Right atrium auricular region (tissue), 2 donors: ENCODE measurements at places on chromosomes 2 and 18.

DNA sequence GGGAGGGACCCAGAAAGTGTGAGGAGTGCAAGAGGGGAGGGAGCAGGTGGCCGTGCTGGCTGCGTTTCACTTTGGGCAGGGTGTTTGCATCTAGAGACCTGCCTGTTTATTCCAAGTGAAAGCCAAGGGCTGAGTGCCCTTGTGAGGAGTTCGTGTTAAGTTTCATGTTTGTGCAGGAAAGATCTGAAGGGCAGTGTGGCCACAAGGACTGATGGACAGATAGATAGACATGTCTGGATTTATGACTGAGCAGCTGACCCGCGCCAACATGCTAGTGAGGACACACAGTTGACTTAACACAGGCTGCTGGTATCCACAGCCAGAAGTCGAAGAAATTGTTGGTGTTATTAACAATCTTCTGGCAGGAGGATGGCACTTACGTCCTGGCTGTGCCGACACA, 387.6 kb upstream of the TNP1 start:
- DNase-seq, result no peak

DNA sequence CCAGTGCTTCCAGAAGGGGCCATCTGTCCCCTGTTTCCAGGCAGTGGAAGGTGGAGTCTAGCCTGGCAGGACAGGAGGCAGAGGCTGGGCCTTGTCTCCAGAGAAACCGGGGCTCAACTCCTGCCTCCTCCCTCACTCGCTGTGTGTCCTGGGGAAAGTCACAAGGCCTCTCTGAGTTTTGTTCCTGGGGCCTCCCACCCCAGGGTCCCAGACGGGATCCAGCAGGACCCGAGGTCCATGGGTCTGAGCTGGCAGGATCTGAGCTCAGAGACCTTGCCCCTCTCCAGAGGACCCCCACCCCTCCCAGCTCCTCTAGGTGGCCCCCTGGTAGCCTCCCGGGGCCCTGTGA, 72.2 kb upstream of the TAF1B start:
- DNase-seq, result no peak

- DNase-seq, result peak; percentile 84
Observed at GRCh38 chr2:240374085-240374907, 61.2 kb upstream of the GPC1 start.

DNA sequence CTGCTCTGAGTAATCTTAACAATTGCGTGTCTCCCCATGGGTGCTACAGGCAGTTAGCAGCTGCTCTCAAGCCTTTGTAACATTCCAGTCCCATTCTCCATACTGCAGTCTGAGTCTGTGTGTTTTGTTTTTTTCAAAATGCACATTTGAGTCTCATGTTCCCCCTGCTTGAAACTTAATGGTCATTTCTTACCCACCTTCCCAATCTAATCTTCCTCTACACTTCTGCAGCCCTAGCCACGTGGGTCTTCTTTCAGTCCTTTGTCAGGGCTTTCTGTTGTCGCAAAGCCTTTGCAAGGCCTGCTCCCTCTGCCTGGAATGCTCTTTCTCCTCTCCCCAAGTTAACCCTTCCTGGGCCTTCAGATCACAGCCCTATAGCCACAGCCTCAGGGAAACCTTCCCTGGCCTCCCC, 24.5 kb downstream of the ELAC1 start:
- DNase-seq, result no peak

DNA sequence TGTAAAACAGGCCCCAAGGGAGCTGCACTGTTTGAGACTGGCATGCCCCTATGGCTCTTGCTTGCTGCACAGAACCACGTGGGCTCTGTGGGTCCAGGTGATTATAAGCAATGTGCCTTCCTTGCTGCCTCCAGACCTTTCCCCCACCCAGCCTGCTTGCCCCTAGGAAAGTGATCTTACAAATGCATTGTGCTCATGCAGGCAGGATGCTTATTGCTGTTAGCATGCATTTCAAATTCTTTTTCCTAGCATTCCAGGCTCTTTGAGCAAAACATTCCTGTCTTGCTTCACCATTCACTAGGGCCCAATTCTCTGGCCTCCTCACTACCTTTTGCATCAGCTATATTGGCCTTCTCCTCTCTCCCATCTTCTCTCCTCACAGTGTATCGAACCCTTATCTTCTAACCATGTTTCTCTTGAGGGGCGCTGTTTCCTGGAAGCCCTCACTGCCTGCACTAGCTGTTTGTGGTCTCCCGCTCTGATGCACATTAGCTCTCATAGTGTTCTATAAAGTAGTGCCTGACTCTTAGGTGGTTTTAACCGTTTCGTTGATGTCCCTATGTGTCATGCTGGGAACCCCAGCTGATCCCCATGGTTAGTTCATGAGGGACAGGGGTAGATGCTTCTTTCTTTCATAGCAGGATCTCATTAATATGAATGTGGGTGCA, 152.9 kb upstream of the EPAS1 start:
- DNase-seq, result no peak

- DNase-seq, result no peak
Observed at GRCh38 chr2:1887915-1888314, 143.6 kb upstream of the PXDN start.

- DNase-seq, result no peak
Observed at GRCh38 chr2:214679736-214680135, 129.7 kb downstream of the BARD1 start.

GRCh38 chr18:32251466-32251865, 61.6 kb downstream of the MEP1B start:
- DNase-seq, result no peak

DNA sequence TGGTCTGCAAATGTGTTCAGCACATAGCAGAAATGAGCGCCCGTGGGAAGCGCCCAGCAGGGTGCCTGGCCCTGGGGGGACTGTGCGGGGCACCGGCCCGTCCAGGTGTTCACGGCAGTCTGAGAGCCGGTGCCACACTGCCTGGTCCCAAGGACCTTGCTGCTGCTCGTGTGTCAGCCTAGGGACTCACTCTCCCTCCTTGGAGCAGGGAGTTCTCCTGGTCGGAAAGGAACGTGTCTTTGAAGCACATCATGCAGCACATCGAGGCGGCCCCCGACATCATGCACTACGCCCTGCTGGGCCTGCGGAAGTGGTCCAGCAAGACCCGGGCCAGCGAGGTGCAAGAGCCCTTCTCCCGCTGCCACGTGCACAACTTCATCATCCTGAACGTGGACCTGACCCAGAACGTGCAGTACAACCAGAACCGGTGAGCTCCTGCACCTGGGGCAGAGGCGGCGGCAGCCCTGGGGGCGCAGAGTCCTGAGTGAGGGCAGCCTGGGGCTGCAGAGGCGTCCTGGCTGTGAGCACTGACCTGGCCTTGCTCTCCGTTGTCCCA, 36.0 kb downstream of the NTSR2 start:
- no peak for DNase-seq

DNA sequence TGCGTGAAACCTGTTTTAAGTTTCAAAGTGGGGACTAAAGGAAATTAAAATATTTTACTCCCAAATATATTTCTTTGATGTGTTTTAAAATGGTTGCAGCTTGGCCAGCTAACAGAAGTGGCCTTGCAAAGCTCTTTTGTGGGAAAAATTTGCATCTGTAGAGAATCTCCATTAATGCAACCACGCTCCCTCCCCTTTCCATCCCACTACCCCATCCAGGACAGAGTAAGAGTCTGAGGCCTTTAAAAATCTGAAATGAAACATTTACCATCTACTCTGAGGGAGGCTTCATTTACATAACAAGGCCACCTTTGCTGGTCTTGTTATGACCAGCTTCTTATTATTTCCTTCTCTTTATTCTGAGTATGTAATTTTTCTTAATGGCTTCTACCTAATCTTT, 63.5 kb downstream of the STAT4 start:
- no peak for DNase-seq

GRCh38 chr2:220482716-220483115, 855.3 kb downstream of the SLC4A3 start:
- no peak for DNase-seq

GRCh38 chr2:19863303-19864041, 38.3 kb downstream of the TTC32 start:
- DNase-seq, result peak; percentile 82

DNA sequence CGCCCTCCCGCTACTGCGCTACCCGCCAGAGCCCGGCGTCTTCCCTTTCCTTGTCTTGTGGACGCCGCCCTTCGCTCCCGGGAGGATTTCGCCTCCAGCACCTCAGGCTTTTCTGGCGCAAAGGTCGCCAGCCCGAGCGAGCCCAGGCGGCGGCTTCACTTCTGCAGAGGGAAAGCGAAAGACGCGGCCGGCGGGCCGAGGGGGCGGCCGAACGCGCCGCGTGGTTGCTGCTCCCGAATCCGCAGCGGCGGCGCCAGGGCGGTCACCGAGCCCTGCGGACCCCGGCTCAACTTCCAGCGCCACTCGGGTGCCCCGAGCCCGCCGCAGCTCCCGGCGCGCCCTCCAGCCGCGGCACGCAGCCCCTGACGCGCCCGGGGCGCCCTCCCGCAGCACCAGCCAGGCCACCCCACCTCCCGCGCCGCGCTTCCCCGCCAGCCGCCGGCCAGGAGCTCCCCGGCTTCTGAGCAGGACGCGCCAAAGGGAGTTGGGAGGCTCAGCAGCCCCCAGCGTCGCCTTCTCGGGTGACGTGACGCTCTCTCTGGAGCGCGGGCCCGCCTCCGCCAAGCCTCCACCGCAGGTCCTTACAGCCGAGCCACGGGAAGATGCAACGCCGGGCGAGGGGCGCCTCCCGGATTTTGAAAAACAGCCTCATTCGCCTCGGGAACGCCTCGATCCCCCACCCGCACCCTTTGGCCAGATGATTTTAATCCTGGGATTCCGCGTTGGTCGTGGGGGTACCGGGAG, 84.9 kb upstream of the EPB41L3 start:
- DNase-seq, result peak; percentile 66

DNA sequence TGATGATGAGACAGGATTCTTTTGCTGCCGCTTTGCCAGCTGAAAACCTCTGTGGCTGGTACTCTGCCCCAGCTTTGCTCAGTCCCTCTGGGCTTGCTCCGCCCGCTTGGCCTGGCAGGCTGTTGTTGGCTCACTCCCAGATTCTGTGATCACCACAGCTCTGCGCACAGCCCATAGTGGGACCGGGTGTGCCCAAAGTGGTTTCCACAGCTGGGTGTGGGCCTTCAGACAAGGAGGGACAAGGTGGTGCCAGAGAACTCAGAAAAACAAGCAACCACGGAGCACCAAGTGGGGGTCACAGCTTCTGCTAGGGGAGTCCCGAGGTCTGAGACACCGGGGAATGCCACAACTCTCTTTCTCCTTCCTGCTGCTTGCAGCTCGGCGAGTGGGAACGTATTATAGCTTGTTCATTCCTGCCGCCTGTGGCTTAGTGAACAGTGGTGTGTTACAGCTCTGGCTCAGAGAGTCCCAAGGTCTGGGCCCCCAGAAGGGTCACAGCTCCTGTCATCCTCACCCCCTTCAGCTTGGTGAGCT, 9.2 kb upstream of the KYNU start:
- peak; percentile 73 for DNase-seq

- peak; percentile 54 for DNase-seq
Observed at GRCh38 chr18:76457475-76457874, 37.6 kb downstream of the ZNF516 start.

- DNase-seq, result no peak
Observed at GRCh38 chr2:237432484-237433092, 18.6 kb upstream of the COL6A3 start.

GRCh38 chr2:1741851-1742250, 2.5 kb downstream of the PXDN start:
- DNase-seq, result no peak

GRCh38 chr2:168802859-168803725, 655 bp downstream of the NOSTRIN start:
- no peak for DNase-seq

DNA sequence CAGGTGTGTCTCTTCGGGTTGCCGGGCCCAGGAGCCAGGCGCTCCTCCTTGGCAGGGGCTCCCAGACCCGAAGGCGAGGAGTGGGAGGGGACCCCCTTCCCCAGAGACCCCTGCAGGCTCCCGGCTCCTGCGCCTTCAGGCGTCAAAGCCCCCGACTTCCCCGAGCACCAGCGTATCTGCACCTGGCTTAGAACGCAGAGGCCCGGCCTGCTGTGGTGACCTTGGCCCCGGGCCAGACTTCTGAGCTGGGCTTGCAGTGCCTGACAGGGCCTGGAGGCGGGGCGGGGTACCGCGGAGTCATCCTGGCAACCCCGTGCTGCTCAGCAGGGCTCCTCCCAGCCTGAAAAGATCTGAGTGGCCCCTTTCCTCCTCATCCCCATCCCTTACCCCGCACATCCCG, 27.0 kb downstream of the SKA1 start:
- DNase-seq, result no peak

- DNase-seq, result no peak
Observed at GRCh38 chr2:228039752-228040534, 141.5 kb downstream of the SPHKAP start.

DNA sequence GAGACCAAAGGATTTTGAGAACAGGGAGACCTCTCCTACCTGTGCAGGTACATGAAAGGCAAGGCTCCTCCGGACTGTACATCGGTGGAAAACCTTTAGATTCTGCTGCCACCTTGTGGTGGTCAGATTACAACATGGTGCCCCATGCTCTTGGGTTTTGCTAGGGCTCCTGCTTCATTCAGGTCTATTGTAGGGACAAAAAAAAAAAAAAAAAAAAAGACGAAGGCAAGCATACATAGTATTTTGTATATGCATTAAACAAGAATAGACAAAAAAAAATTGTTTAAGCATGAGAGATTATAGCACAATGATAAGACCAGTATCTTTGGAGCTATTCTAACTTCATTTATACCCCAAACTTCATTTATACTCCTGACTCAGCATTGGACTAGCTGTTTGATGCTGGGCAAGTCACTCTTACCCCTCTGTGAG, 27.4 kb upstream of the SPR start:
- no peak for DNase-seq

GRCh38 chr2:148796735-148797512, 78.1 kb upstream of the KIF5C start:
- no peak for DNase-seq

DNA sequence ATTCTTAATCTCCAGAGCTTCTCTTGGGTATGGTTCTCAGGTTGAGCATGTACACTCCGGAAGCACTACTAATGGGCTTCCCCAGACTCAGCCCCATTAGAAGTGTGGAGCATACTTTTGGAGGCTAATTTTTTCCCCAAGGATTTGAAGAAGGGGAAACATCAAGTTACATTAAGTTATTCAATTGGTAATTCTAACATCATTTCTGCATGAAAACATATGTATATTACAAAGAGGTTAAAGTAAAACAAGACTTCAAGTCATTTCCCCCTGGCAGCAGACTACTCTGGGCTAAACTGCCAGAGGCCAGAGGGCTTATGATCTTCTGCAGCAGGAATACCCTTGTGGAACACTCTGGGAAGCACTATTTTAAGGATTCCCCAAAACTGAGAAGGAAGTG, 227.7 kb upstream of the STK17B start:
- no peak for DNase-seq

DNA sequence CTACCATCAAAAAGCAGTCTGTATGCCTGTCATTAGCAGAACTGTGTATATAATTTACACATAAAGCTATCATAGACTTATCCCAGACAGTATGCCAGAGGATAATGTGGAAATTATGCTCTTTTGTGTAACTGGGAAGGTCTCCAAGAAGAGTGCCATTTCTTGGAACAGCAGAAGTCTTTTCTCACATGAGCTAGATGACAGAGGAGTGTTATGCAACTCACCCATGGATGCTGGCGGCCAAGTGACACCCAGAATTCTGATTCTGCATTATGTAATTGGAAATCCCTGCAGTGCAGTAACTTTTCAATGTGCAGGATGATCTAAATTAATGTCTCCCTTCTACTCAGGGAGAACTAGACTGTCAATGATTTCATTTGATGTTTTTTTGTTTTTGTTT, 160.0 kb downstream of the UBE2E3 start:
- no peak for DNase-seq

GRCh38 chr2:197081294-197081693, 154.8 kb upstream of the PGAP1 start:
- DNase-seq, result no peak
